ENCODE measurements at places on chromosomes 4 and X.

- no peak for DNase-seq
Observed at GRCh38 chr4:65023081-65023480, 613.8 kb upstream of the TECRL start.

DNA sequence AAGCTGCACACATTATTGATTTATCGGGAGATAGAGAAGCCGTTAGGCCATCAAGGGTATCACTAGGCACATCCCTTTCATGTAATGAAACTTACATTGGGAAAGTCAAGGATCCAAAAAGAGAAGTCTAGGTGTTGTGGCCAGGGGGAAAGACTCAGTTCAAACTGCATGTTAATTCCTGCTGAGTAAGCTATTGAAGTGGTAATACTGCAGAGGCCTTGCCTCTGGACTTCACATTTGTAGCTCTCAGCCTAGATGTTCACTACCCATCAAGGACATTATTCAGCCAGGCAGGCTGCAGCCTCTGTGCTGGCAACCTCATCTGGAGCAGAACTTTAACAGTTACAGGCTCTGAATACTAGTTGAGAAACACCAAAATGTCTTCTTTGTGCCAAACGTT, 2094.5 kb upstream of the AGA start:
- DNase-seq = no peak

DNA sequence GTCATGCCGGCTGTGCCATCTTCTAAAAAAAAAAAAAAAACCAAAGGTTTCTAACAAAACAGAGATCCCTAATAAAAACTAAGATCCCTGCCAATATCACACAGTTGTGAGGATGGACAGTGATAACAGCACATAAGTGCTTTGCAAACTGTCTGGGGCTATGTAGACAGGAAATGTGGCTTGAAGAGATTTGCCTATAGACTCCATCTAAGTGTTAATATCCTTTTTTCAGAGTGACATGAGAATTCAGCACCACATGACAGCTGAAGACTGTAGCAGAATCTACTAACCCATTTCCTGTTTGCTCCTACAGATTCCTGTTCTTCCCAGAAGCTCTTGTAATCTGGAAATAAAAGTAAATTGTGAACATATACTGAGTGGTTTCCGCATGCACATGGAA, 215.4 kb downstream of the KDR start:
- no peak for DNase-seq

DNA sequence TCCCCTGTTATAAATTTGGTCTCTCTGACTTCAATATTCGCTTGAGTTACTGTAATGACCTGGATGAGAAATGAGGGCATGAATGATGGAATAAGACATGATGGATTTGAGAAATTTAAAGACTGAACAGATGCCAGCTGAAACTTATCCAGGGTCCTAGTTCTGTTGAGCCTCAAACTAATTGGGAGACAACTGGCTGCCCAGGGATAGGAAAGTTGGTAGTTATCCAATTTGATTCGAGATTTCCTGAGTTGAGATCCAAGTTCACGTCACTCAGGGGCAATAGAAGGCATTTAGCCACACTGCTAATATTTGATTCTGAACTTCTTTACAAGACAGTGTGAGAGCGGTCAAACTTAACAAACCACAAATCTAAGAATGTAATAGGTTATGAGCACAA, 159.0 kb upstream of the CXCL13 start:
- no peak for DNase-seq

- DNase-seq = no peak
Observed at GRCh38 chr4:150656891-150657290, 74.9 kb downstream of the MAB21L2 start.

DNA sequence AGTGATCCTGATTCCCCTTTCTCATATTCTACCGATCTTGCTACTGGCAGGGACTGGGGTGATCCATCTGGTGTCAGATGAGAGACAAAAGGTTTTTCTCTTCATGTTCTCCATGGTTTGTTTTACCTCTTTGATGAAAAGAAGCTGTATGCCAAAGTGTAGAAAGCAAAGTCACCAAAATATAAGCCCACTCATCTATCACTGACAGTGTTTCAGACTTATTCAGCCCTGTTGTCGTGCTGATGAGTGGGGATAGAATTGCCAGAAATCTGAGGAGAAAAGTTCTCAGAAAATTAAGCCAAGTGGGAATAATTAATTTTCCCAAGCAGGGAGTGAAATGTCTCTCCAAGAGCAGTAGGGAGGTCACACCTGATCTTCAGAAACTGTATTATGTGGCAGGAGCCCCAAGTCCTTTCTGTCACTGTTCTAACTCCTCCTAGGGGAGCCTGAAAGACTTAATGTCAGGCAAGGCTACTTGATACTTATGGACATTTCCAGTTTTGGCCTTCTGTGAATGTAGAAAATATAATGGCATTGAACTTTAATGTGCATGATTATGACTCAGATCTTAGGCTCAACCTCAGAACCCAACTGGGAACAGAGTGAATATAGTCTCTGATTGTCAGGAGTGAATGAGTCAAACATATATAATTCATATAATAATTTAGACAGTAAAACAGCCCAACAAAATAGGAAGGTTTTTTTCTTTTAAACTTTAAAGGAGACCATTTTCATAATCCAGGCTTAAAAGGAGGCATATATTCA, 298.1 kb downstream of the ANKRD50 start:
- DNase-seq = no peak

DNA sequence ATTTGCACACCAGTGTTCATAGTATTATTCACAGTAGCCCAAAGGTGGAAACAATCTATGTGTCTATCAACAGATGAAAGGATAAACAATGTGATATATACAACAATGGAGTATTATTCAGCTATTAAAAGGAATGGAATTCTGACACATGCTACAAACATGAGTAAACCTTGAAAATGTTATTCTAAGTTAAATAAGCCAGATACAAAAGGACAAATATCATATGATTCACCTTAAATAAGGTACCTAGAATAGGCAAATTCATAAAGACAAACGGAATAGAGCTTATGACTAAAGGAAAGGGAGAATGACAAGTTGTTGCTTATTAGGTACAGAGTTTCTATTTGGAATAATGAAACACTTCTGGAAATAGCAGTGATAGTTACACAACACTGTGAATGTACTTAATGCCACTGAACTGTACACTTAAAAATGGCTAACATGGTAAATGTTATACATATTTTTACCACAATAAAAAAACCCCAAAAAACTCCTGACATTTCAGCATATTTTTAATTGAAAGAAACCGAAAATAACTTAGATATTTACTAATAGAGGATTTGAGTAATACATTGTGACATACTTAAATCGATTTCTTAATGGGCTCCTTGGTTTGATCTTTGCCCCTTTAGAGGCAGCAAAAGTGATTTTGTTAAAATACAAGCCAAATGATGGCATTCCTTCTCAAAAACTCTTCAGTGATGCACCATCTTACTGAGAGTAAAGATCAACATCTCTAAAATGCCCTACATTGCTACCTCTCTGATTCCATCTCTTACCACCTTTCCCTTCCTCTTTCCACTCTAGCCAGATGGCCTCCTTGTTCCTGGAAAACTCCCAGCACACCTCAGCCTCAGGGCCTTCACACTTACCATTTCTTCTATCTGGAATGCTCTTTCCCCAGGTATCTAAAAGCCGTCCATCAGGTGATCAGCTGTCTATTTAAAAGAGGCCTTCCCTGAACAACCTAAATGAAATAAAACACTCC, 8.6 kb upstream of the CYP2U1 start:
- DNase-seq = no peak

GRCh38 chr4:185792384-185793115, 19.4 kb downstream of the SORBS2 start:
- DNase-seq = no peak

- no peak for DNase-seq
Observed at GRCh38 chr4:75584067-75584466, 28.2 kb downstream of the ODAPH start.

GRCh38 chr4:94698187-94698586, 59.6 kb upstream of the BMPR1B start:
- no peak for DNase-seq

GRCh38 chrX:77087529-77088169, 359.5 kb upstream of the FGF16 start:
- no peak for DNase-seq

DNA sequence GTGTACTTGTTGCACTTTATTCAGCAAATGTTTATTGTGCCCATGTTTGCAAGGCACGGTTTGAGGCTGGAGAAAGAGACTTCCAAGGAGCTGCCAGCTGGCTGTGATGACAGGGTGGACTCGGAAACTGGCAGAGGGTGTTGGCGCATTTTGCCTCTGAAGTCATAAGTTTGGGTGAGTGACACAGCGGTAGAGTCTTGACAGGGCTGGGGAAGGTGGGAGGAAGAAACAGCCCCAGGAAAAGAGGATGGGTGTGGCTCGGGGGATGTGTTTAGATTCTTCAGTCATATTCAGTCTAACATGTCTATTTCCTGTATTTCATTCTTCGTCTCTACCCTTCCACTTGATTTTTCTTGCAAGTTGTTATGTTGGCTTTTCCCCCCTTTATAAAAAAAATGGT, 77.0 kb upstream of the STOX2 start:
- no peak for DNase-seq

GRCh38 chr4:61406677-61407076, 206.6 kb downstream of the ADGRL3 start:
- DNase-seq = peak; percentile 60

DNA sequence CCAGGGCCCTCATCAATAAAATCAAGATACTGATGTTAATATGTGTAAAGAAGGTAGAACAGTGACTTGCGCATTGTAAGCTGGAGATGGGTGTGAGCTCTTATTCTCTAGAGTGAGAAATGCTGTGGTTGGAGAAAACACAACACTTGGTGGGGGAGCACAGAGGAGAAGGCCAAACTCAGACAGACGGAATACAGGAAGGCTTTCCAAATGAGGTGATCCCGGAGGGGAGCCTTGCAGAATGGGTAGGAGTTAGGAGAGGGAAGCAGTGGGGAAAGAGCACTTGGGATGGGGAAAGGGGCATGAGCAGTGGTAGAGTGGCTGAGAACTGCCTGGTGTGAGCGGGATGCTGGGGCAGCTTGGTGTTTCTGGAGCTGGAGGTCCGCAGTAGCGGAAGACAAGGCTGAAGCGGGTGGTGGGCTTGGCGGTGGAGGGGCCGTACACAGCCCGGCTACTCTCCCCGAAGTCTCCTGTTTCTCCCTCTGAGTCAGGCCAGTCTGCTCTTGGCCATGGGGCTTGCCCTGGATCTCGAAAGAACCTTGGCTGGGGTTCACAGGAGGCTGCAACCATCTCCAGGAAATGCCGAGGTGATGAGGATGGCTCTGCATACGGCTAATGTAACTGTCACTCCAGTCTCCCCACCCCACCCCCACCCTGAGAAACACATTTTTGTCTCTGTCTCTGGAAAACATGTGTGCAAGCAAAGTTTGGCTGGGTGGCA, 11.3 kb upstream of the PLAC1 start:
- no peak for DNase-seq

DNA sequence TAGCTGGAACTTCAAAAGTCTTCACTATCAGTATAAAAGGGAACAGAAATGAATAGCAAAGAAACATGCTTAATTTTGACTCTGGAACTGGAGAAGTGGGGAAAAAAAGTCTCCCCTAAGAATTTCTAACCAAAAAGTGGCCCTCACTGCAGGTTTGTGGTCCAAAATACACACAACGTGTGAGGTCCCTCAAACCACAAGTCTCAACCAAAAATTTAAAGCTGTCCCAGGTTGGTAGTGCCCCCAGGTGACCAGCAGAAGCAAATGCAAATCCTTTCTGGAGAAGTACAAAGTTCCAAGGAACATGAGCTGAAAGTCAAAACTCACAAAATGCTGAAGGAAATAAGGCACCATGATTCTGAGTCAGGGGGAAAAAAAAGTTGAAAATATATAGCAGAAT, 23.6 kb upstream of the VAMP7 start:
- no peak for DNase-seq

GRCh38 chr4:123046096-123046495, 123.7 kb upstream of the NUDT6 start:
- DNase-seq = no peak

GRCh38 chr4:6987588-6987961, 55.6 kb upstream of the TADA2B start:
- DNase-seq = peak; percentile 67

- DNase-seq = no peak
Observed at GRCh38 chrX:30995060-30995700, 76.7 kb downstream of the FTHL17 start.

DNA sequence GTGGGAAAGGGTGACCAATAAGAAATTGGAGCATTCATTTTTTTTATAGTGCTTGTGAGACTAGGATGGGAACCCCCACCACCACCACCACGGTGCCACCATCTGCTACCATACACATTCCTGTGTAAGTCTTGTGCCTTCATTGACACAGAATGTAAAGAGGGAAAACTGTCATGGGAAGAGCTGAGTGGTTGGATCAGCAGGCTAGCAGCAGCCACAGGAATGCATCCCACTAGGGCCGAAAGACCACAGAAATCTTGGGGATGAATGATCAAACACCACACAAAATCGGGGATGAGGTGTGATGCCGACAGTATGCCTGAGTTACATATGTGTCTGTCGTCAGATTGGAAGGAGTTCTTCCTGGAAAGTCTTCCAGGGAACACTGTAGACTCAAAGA, 69.2 kb downstream of the SRPX start:
- no peak for DNase-seq

DNA sequence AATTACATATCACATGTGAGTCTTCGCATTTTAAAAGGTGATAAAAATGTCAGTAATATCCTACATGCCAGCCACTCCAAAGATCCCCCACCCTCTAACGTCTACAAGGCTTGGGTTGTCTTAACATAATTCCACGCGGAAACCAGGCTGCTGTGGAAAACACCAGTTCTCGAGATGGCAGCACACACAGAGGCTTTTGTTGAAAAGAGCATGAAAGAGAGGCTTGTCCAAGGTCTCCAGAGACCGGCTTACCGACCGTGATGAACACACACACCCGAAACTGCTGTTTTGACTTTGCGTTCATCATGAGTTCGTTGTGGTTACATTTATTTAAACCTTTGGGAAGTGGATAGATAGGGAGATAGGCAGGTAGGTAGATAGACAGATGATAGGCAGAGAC, 87.9 kb downstream of the CRLF2 start:
- no peak for DNase-seq

GRCh38 chr4:73447671-73448070, 11.7 kb downstream of the AFP start:
- DNase-seq = no peak

GRCh38 chr4:107034996-107035818, 906 bp downstream of the DKK2 start:
- no peak for DNase-seq

- no peak for DNase-seq
Observed at GRCh38 chrX:137654481-137654880, 88.6 kb downstream of the ZIC3 start.

- DNase-seq = no peak
Observed at GRCh38 chr4:101230801-101231426, 116.4 kb downstream of the PPP3CA start.

GRCh38 chr4:54172156-54172555, 56.9 kb upstream of the PDGFRA start:
- no peak for DNase-seq

Measured in NCI-H146 (cell line).